ENCODE measurements at places on chromosomes 4 and X.

DNA sequence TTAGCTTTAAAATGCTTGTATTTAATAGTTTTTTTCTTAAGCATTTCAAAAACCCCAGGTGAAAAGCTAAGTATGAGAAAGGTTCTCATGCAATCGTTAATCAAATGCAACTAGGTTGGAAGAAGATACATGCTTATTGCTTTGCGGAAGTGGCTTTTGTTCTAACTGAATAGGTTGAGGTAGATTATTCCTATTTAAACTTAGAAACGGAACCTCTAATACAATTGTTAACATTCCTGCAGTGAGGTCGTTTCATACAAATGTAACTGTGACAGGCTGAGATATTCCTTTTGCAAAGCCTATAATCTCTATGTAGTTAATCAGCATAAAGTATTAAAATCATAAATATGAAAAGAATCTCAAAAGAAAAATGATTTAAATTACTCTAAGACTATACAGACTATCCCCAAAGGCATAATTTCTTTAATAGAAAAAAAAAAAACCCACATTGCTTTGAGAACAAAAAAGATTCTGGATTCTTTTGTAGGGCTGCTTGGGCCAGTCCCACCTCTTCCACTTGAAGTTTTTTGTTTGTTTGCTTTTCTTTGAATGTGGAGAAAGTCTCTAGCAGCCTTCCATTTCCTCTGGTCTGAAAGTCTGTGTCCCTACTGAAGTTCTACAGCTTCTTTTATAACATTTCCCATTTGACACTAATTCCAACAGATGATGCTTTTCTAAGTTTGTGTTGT lies 25.6 kb upstream of the SORBS2 start:
- DNase-seq: no peak

GRCh38 chr4:156193800-156194199 lies 240.1 kb upstream of the CTSO start:
- DNase-seq: no peak

DNA sequence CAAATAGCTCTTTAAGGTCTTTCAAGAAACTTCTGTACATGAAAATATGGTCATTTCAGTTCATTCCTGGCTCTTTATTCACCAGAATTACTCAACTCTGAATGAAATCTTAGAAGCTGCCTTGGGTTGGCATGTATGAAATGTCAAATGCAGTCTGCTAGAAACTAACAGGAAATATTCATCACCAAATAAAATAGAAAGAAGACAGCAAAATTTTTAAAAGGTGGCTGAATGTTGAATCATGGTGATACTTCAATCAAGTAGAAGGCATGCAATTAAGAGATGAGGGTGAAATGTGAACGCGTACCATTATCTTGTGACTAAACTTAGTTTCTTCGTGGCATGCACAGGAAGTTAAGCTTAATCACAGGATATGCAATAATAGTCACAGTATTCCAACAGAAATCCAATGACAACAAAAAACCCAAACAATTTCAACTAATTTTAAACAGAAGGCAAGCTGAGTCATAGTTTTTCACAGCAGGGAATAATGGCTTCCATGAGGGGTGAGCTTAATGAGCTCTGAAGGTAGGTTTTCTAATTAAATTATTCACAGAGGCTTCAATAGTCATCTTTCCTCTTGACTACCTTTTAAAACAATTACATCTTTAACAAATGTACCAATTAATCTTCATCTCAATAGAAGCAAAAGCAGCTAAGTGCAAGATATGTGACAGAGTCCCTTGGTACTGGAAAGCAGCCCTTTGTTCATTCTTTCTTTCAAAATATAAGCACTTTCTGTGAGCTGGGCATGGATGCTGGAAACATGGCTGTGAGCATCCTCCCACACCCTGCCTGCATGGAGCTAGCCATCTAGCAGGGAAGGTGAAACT lies 44.5 kb downstream of the SCFD2 start:
- no peak for DNase-seq

DNA sequence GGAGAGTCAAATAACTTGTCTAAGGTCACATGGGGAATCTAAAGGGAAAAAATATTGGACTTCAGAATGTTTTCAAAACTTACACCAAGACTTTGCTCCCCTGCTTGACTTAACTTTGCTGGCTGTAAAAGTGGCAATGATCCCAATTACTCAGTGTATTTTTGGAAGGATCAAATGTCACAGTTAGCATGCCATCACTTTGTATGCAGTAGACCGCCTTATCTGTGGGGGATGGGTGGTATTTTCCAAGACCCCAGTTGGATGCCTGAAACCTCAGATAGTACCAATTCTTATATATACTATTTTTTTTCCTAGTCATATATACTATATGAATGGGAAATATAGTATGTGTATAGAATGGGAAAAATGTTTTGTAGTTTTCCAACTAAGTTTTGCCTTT lies 53.4 kb downstream of the COL4A6 start:
- DNase-seq: no peak

GRCh38 chrX:39222346-39223113 lies 421.3 kb downstream of the MID1IP1 start:
- no peak for DNase-seq

GRCh38 chr4:147704846-147705245 lies 20.9 kb upstream of the PRMT9 start:
- DNase-seq: no peak
